A549 treated with GW870086 at 1 μM for 4 hours (cell line): ENCODE measurements at places on chromosomes 6 and 20. TPM values are rescaled to one million over a fixed set of nuclear protein-coding genes. Genes with fewer than 3 reads are reported as not detected.

Gene CRISP3
- total RNA-seq: not detected in 5 replicates

Gene MAPK13
- 0.63 to 0.96 TPM (median 0.79 TPM) in 5 replicates for total RNA-seq

Gene EFCAB8
- not detected in 5 replicates for total RNA-seq

Gene MYB
- 0.50 to 1.2 TPM (median 0.83 TPM) in 5 replicates for total RNA-seq

Gene RSPO4
- not detected in 5 replicates for total RNA-seq

Gene RBBP8NL
- total RNA-seq: 0.25 to 0.80 TPM (median 0.66 TPM) in 5 replicates

Gene SLC22A2
- 0.14 TPM in 1 of 5 replicates, not detected in the others for total RNA-seq
